ENCODE measurements at places on chromosomes 11 and 22. TPM values are rescaled to one million over a fixed set of nuclear protein-coding genes. Genes with fewer than 3 reads are reported as not detected.

Gene OR10A3
- total RNA-seq, result not detected

Gene CNGA4
- total RNA-seq, result not detected

Gene OR10D3
- not detected for total RNA-seq

Gene CRYAB
- total RNA-seq, result 8,606 TPM

Gene B3GAT3
- 16.0 TPM for total RNA-seq

Gene KCNC1
- 0.05 TPM for total RNA-seq

Gene CBLIF
- not detected for total RNA-seq

Gene RFPL2
- not detected for total RNA-seq

Gene TNNT3
- 41.5 TPM for total RNA-seq

Gene FAM227A
- 0.46 TPM for total RNA-seq

Gene NFAM1
- total RNA-seq, result 1.5 TPM

Gene GLB1L3
- total RNA-seq, result not detected

Gene IGLL1
- not detected for total RNA-seq

Gene CABP7
- total RNA-seq, result not detected

GRCh38 chr22:47816121-47816862 is 1053.8 kb downstream of the TBC1D22A start:
- peak; percentile 35 for DNase-seq

GRCh38 chr22:27531782-27532530 is 269.6 kb downstream of the MN1 start:
- DNase-seq, result no peak

DNA sequence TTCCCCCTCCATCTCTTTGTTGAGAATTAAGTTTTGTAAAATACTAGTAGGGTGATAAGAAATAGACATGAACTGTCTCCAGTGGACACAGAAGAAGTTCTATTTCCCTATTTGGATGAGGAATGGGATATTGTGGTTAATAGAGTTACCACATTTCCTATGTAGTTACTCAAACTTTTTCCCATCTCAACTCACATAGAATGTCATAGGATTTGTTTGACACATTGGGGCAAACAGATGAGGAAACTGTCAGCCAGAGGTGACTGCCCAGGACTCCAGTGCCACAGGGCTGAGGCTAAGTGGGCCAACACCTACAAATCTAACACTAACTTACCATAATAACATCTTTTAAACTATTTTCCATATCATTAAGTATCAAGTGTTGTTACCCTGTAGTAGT is 58.3 kb downstream of the CCDC83 start:
- no peak for DNase-seq

DNA sequence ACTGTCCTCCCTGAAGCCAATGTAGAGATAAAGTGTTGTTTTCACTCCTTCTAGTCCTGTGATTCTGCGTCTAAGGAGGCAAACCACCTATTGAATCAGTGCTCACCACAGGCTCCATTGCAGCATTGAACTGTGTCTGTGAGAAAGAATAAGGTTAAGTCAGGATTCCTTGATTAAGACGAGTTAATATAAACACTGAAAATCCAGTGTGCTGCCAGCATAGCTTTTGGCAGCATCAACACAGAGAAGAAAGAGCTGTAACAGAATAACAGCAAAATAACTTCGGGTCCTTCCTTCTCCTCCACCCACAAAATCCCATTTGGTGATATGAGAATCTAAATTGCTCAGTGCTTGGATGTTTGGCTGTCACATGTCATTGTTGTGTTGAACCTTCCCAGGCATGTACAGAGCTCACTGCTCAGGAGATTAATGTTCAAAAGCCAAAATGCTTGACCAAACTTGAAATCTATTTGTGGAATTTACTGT is 185.2 kb upstream of the DDI1 start:
- no peak for DNase-seq

DNA sequence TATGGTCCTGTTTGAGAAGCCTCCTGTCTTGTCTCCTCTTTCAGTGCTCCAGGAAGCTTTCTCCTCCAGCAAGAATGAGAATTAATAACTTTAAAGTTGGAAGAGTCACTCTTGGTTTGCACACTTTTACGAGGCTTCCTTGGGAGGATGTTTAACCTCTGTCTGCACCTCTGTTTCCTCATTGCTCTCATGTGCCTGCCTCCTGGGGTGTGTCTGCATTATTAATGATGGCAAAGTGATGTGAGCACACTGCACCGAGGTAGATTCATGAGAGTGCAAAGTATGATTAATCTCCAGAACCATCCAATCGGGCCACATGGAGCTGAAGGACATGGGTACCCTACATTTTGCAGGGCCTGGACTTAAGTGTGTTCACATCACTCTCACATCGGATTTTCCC is 73.5 kb upstream of the TENM4 start:
- no peak for DNase-seq

DNA sequence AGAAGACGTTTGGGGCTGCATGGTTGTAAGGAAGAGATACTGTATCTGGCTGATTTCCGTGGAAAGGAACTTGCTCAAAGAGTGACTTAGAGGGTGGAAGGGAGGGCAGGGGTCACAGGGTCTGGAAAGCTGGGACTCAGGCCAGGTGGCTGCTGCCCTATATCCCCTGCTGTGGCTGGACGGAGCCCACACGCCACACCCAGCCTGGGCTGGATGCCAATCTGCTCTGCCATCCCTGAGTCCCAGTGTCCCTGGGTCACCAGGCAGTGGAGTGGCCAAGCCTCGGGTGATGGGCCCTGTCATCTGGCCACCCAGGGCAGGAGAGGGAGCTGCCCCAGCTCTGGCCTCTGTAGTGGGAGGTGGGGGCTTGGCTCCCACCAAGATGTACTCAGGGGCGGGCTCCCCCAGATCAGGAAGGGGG is 26.5 kb upstream of the KRTAP5-7 start:
- peak; percentile 82 for DNase-seq

- no peak for DNase-seq
Measured at GRCh38 chr11:116374085-116374484, 398.7 kb downstream of the BUD13 start.

DNA sequence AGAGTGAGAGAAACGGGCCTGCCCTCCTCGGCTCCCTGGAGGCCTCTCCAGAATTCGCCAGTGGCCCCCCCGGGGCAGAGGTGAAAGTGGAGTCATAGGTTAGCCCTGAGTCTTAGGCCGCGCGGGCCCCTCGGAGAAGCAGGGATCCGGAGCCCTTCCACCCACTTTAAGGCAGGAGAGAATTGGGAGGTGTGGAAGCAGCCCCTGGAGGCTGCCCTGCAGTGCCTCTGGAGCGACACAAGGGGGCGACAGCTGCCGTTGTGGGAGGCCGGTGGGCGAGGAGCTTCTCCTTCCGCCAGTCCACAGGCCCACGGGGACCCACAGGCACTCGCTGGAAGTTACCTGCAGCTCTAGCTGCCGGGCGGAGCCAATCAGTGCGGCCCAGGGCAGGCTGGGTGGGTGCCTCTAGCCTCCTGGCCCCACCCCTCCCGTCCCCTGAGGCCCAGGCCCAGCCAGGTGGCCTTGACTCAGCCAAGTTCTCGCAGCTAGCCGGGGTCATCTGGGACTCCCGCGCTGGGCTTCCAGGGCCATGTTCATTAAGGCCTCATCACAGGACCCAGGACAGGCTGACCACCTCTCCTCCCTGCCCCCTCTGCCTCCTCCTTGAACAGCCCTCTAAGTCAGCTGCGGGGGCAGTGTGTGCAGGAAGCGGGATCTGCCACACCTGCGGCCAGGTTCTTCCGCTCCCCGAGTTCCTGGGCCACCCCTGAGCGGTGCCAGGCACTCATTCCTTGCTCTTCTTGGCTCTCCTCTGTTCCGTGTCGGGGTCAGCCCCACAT is 5.0 kb downstream of the DGKZ start:
- peak; percentile 86 for DNase-seq

- DNase-seq, result peak; percentile 51
Measured at GRCh38 chr22:46040471-46041465, 63.8 kb upstream of the WNT7B start.

- DNase-seq, result no peak
Measured at GRCh38 chr11:59898650-59899049, 20.1 kb downstream of the OOSP3 start.

DNA sequence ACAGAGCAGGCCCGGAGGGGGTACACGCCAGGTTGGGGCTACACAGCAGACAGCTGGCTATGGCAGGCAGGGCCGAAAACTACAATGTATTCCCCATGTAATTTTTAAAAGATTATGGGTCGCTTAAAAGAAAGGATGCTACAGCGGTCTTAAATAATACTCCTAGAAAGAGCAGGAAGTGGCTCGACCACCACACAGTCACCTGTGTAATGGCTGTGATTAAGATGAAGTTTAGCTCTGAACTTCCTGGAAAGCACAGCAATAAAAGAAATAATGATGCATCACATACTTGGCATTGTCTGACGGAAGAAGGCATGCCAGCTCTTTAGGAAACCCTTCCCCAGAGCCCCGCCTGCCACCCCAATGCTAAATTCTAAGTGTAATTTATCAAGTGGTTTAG is 32.6 kb downstream of the WNT11 start:
- no peak for DNase-seq

- peak; percentile 84 for DNase-seq
Measured at GRCh38 chr22:41382098-41382578, 396 bp downstream of the TEF start.

DNA sequence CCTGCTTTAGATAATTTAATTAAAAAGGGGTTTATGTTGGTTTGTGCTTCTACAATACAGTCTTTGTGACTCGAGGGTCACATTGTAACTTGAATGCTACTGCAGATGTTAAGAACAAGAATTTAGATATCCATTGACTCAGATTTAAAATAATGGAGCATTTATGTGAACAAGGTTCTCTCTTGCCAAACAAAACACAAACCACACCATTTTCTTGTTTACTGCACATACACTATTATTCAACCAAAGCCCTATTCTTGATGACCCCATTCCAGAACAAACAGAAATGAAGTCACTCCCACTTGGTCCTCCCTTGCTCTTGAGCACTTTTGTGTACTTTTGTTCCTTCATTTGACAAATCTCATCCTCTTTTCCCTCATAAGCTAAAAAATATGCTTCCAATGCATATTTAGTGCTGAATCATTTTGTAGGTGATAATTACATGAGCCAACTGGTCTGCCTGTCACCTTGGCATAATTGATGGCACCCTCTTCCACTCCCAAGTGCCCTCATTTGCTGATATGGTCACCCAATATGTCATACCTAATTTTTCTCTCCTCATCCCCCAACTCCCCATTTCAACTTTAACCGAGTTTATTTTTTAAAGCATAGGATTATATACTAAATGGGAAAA is 2.8 kb downstream of the C11orf71 start:
- DNase-seq, result no peak

DNA sequence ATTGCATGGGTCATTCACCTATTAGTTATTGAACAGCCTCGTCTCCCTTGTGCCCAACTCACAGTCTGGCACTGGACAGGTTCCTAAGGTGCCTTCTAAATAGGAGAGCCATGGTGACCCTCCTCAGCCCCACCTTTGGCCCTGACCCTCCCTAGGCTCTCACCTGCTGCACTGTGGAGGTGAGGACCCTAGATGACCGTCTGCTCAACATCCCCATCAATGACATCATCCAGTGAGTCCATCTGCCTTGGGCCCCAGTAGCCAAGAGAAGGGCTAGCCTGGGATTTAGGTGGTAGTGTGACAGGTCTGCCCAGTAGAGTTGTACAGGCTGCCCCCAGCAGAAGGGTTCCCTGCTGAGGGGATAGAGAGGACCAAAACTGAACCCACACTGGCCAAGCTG is 13.6 kb downstream of the UCP2 start:
- no peak for DNase-seq

DNA sequence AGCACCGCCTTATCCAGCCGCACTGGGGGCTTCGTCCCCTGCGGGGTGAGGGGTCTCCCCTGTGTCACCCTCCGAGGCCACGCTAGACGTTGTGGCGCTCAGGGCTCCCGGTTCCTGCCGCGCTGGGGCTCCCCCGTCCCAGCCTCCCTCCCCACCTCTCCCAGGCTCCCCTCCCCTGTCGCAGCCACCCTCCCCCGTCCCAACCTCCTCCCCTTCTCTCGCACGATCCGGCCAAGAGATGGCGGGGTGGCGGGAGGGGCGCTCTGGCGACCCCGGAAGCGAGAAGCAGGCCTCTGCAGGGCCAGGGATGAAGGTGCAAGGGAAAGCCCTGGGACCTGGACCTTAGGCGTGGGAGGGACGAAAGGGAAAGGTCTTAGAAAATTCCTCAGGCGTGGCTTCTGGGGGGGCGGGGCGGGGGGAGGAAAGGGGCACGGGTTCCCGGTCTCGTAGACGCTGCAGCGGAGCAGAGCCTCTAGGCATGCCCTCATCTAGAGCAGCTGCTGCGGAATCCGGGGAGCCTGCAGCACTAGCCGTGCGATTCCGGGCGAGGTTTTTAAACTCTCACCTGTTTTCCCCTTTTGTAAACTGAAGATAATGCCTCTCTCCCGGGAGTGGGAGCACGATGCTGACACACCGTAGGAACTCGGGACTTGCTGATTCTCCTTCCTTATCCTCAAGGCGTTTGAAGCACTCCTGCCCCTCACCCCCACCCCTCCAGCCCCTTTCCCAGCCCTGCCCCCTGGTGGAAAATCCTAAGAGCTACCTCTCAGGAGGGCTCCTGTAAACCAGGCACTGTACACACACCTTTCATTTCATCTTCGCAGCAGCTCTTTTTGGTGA is 14.4 kb downstream of the KCNJ5 start:
- DNase-seq, result no peak

GRCh38 chr22:32684822-32685187 is 116.7 kb upstream of the TIMP3 start:
- no peak for DNase-seq

DNA sequence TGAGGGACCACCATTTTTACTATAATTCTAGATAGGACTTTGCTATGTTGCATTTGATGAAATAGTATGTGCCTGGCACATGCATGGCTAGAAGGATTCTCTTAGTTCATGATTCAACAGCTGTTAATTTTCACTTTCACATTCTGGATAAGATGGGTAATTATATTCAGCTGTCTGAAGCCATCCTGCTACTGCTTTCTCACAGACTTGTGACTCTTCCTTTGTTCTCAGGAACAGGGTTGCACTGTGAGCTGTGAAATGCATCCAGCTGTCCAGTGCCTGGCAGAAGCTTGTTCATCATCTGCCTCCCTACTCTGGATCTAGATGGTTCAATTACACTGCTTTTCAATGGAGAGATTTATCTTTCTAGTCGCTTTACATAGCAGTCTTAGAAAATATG is 610.1 kb upstream of the ANO5 start:
- no peak for DNase-seq

DNA sequence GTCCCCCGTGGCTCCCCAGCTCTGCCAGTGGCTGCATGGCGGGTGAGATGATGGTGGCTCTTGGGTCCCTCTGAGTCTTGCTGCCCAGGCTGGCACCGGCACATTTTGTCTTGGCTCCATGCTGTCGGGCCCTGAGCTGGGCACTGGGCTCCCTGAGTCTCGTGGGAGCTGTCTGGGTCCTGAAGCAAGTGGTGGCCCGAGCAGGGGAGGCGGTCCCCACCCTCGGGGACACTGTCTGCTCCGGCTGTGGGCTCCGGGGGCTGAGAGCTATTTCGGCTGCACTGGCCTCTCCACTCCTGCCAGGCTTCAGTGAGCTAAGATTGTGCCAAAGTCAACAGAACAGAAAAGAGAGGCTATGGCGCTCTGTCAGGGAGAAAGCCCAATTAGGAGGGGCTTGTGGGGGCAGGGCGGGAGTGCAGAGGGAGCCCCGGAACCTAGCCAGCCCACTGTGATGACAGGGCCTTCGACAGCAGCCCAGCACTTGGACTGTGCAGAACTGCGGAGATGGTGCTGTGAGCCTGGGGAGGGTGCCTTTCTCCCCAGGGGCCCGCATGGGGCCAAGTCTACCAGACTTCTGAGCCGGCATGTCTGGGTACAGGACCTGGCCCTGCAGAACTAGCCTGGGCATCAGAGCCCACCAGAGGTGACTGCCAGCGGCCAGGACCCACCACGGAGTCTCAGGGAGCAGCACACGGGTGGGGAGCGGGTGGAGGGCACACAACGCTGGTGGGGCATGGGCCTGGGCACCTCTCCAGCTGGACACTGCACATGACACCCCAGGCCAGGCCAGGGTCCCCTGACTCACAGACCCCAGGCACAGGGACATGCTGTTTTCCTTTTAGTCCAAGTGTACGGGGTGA is 38.0 kb downstream of the RTN4R start:
- DNase-seq, result no peak

All from cardiac septum (tissue), 1 donor.